ENCODE measurements at places on chromosomes 5 and 9.
A peak's percentile ranks its signal among the peaks of the same experiment; 100 is the strongest.

DNA sequence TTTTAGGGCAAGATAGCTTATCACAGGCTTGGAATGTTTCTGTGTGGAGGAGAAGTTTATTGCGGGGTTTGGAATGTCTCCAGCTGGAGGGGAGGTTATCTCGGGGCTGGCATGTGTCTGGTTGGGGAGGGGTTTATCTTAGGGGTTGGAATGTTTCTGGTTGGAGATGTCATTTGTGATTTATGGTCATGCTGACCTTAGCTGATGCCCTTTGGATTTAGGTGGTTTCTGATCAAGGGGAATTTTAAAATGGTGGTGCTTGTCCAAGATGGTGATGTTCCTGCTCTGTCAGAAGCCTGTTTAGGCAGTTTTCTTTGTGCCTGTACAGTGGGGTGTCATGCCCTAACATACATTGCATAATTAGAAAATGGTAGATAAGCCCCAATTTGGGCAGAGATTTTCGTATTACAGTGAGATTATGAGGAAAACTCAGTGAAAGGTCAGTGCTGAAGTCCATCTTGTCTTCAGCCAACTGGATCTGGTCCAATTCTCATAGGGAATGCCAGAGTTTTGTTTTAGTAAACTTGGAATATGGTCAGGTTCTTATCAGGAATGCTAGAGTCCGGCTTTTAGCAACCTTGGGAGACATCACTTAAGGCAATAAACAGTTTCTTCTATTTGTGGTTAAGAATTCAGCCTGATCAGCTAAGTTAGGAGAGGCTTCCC lies 14.3 kb downstream of the CDK20 start:
- no peak for DNase-seq

- no peak for DNase-seq
These were observed 90.5 kb upstream of the RANBP3L start for GRCh38 chr5:36392186-36392585.

GRCh38 chr5:179788193-179788854 lies 5.5 kb upstream of the LTC4S start:
- DNase-seq: no peak

DNA sequence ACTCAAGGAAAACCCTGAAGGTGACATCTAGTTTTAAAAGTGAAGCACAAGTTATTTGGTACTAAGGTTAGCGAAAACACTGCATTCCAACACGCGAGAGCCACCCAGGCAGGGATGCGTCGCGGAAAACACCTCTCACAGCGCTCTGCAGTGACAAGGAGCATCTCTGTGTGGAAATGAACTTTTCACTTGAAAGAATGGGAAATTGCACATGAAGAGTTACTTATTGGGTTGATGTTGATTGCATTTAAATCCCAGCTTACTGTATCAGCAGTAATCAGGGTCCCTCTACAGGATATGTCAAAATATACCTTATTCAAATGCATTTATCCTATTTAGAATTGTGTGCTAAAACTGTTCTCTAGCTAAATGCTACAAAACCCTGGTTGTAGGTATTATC lies 144.4 kb downstream of the BNC2 start:
- no peak for DNase-seq

DNA sequence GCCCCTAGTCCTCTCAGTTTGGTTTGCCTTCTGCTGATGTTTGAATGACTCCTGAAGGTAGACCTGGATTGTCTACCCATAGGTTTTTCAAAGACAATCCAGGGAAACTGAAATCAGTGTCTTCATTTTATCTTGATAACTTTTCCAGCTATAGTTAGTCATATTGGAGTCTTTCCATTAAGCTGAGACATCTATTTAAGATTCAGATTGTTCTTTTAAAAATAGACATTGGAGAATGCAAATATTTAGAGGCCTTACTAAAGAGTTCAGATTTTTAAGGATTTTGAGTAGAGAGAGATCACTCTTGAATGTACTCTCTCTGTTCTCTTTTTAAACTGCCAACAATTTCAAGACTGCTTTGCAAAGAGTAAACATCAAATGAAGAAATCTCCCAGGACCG lies 69.1 kb downstream of the GDNF start:
- no peak for DNase-seq

DNA sequence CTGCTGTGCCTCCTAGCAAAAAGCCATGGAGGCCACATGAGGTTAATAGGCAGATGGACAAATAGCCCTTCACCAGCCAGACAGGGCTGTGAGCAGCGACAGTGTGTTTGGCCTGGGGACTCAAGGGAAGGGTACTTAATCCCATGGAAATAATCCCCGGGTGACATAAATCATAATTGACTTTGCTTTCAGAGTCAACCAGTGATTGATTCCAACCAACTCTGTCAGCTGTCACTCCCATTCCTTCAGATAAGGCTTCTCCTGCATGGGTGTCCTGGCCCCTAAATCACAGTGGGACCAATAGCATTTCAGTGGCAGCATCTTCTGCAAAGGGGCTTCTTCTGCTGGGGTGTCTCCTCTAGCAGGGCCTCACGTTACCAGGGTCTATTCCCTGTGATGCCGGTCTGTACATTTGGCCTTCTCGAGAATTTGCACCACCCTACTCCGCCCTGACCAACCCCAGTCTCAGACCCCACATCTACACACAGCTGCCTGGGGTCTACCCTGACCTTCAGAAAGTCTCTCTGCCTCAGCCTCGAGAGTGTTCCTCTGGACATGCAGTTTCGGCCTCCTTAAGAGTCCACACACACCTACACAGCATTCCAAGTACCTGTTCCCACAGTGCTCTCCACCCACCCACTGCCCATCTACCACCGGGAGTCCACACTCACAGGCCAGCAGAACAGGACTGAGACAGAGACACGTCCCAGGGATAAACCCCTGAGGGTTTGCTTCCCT lies 3.7 kb downstream of the CLTB start:
- DNase-seq: no peak

- no peak for DNase-seq
These were observed 47.3 kb downstream of the LIFR start for GRCh38 chr5:38509185-38509584.

GRCh38 chr9:20188616-20189369 lies 400.0 kb upstream of the SLC24A2 start:
- no peak for DNase-seq

- DNase-seq: no peak
These were observed 181.4 kb downstream of the GAS1 start for GRCh38 chr9:86765746-86766430.

GRCh38 chr5:17374973-17375742 lies 122.9 kb upstream of the TAF11L2 start:
- DNase-seq: no peak

GRCh38 chr9:6195714-6196360 lies 19.8 kb upstream of the IL33 start:
- no peak for DNase-seq

- no peak for DNase-seq
These were observed 78.2 kb downstream of the SNX18 start for GRCh38 chr5:54595721-54596120.

DNA sequence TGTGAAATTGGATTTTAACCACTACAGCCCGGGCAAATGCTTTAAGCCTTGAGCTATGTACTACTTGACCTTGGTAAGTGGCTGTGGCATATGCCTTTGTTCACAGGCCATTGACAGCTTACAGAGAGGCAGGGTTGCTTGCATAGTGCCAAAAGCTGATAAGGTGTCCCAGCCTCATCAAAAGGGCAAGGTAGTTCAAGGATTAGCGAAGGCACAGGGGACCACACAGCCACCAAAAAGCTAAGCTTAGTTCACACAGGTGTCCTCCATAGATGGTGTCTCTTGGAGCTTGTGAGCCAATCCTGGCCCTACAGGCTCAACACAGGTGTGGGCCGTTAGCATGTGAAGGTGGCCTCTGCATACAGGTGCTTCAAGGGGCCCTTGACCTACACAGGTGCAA lies 86.8 kb downstream of the ZNF622 start:
- DNase-seq: no peak

GRCh38 chr5:93583439-93583767 lies 381 bp downstream of the NR2F1 start:
- no peak for DNase-seq

GRCh38 chr5:64164166-64164565 lies 1.5 kb upstream of the RNF180 start:
- no peak for DNase-seq

DNA sequence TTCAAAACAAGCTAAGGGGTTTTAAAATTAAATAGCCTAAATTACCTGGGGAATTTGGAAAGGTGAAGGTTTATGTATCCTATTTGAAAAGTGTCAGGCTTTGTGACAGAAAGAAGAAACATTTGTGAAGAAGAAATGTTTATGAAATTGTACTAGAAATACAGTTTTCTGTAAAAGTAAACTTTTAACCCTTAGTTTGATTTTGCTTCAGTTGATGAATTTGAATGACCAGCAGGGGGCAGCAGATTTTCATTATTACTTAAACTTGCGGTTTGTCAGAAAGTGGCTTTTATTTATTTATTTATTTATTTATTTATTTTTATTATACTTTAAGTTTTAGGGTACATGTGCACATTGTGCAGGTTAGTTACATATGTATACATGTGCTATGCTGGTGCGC lies 58.1 kb downstream of the NNT start:
- DNase-seq: no peak

DNA sequence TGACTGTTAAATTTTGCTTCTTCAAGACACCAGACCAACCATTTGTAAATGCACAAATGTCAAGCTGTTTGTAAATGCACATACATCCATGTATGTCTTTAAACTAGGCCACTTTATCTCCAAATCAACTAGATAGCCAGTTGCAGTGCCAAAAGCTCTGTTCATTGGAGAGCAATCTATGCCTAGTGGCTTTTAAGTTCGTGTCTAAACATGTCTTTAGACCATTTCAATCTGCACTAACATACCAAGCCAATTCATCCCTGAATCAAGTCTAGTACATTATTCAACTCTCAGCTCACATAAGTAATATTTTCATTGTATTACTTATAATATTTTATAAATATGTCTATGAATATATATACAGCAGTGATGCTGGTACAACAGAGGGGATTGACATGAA lies 985.9 kb downstream of the CDH18 start:
- no peak for DNase-seq

DNA sequence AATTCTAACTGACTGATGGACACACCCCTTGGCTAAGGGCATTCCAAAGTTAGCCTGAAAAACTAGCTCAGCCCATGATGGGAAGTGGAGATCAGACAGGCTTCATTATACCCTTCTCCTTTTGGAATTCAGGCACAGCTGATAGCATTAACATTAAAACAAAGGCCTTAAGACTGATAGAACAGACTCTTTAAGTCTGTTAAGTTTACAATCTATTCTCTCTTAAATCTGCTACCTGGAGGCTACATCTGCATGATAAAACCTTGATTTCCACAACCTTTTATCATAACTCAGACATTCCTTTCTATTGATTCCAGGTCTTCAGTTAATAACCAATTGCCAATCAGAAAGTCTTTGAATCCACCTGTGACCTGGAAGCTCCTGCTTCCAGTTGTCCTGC lies 281.4 kb downstream of the TUSC1 start:
- no peak for DNase-seq

DNA sequence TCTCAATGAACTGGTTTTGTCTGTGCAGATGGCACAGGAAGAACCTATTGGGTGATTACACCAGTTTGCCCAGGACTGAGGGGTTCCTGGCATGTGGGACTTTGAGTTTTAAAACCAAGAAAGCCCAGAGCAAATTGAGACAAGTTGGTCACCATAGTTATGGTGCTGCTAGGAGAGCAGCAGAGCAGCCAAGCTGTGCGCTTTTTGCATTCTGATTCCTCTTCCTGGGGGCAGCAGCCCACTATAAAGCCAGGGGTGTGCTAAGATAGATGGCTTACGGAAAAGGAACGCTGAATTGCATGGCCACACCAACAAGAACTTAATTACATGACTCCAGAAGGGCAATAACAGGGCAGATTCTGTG lies 49.7 kb downstream of the TIMD4 start:
- DNase-seq: no peak

DNA sequence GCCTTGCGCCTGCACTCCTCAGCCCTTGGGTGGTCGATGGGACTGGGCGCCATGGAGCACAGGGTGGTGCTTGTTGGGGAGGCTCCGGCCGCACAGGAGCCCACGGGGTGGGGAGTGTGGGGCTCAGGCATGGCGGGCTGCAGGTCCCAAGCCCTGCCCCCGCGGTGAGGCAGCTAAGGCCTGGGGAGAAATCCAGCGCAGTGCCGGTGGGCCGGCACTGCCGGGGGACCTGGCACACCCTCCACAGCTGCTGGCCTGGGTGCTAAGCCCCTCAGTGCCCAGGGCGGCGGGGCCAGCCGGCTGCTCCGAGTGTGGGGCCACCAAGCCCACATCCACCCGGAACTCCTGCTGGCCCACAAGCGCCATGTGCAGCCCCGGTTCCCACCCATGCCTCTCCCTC lies 358.8 kb upstream of the RIOK2 start:
- DNase-seq: no peak

- no peak for DNase-seq
These were observed 75.0 kb downstream of the TNC start for GRCh38 chr9:115042781-115043509.

GRCh38 chr9:4662108-4662988 lies at the start of gene PLPP6:
PLPP6 (plus strand) TSS chr9:4662294; CDS start chr9:4662376, 82 bp downstream.
- peak; percentile 75 for DNase-seq

DNA sequence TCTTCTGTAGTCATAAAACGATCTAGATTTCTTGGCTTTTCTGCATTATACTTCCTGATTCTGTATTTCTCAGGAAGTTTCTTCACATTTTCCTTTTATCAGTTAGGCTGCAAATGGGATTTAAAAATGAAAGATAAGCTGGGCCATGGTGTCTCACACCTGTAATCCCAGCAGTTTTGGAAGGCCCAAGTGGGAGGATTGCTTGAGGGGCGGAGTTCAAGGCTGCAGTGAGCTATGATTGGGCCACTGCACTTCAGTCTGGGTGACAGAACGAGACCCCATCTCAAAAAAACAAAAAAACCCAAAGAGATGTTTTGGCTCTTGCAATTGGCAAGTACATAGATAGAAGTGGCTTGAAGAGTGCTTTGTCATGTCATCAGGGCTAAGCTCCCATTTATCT lies 26.2 kb upstream of the APC start:
- no peak for DNase-seq

- no peak for DNase-seq
These were observed 7.0 kb downstream of the CCNJL start for GRCh38 chr5:160305319-160305718.

DNA sequence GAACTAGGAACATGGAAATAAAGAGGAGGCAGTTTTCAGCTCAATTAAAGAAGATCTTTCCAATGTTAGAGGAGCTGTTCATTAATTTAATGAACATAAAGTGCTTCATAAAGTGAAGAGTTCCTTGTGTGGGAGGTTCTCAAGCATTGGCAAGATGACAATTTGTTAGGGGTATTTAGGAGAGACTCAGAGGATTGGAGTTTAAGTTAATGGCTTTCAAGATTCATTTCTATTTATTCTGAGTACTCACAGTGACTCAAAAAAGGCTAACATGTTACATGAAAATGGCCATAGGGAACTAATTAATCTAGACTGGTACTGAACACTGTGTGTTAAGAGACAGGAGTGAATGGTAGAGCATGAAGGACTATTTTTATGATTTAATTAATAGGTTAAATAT lies 55.4 kb upstream of the CDH12 start:
- no peak for DNase-seq

- DNase-seq: no peak
These were observed 12.9 kb downstream of the NFIB start for GRCh38 chr9:14301006-14301405.

DNA sequence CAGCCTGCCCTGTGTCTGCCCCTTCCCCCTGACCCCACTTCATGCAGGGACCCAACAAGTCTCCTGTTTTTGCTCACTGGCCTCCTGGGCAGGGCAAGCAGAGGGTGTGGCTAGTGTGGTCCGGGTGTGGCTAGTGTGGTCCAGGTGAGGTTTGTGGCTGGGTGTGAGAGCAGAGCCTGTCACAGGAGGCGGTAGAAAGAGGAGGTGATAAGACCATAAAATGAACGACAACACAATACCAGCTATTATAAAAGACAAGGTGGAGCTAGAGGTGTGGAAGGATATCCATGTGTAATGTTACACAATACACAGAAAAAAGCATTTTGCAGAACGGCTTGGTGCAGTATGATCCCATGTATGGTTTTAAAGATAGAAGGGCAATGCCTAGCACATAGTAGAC lies 23.3 kb downstream of the SPRY4 start:
- no peak for DNase-seq
